ENCODE measurements at places on chromosomes 4 and X.

DNA sequence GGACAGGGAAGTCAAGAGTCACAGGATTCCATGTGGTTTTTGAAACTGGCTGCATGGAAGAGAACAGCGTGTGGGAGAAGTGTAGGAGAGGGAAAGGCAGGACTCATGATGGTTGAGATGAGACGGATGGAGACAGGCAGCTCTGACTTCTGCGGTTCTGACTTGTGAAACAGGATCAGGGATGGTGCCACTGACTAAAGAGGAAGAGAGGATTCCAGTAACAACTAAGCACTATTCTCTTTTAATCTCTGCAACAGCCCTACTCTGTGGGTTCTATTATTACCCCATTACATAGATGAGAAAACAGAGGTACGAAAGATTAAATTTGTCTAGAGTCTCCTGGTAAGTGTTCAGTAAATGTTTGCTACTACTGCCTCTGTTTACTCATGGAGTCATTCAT is 156.3 kb downstream of the CBR4 start:
- DNase-seq = no peak

DNA sequence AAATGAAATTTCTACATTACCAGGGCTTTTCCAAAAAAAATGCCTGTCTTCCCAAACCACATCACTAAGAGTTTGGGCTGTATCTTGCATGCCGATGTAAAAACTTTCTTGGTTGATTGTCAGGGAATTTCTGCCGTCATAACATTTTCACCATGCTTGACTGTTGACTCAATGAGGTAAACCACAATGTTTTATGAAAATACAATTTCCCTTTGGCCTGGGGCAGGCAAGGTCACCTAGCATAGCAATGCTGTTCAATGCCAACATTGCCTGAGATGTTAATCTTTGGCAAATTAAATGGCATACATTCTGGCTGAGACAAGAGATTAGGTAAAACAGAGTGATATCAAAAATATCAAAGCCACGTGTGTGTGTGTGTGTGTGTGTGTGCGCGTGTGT is 137.1 kb upstream of the TBL1X start:
- no peak for DNase-seq

DNA sequence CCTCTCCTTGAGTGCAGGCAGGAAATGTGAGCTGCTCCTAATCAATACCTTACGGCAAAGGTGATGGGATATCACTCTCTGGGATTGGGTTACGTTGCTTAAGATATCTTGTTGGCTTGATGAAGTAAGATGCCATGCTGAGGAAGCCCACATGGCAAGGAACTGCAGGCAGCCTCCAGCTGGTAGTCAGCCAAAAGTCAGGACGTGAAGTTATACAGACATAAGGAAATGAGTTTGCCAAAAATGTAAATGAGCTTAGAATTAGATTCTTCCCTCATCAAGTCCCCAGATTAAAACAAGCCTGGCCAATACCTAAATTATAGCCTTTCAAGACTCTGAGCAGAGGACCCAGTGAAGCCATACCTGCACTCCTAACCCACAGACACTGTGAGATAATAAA is 155.0 kb downstream of the QDPR start:
- DNase-seq = no peak

GRCh38 chr4:144906181-144906925 is 191.6 kb downstream of the ANAPC10 start:
- DNase-seq = no peak

GRCh38 chrX:100673397-100673953 is 29.5 kb downstream of the SRPX2 start:
- no peak for DNase-seq

DNA sequence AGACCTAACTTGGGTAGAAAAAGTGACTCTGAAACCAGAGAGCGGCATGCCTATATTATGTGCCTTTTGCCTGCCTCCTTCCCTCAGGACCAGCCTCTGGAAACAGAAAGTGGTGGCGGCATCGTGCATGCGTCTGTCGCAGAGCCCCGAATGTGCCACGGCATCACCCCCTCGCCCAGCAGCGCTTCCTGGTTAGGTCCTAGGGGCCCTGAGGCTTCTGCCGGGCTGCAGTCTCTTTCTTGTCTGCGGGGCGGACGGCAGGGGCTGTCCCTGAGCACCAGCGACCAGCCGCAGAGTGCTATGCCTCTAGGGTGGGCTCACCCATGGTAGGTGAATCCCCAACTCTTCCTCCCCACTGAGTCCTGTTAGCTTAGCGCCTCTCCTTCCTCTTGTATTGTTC is 68.7 kb downstream of the VSIG4 start:
- DNase-seq = no peak

DNA sequence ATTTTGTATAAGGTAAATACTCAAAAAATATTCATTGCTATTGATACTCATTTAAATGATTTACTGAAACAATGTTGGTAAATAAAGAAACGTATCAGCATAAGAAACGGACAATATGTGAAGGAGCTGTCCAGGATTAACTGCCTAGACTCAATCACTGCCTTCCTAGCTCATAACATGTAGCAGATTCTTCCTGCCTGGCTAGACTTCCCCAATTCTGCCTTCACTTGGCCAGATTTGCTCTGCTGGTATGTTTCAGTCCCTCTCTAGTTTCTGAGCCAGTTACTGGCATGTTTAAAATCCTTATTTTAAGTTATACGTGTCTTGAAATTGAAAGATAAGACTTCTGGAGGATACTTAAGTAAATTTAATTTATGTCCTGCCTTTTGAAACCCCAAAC is 740.3 kb downstream of the CENPC start:
- no peak for DNase-seq

DNA sequence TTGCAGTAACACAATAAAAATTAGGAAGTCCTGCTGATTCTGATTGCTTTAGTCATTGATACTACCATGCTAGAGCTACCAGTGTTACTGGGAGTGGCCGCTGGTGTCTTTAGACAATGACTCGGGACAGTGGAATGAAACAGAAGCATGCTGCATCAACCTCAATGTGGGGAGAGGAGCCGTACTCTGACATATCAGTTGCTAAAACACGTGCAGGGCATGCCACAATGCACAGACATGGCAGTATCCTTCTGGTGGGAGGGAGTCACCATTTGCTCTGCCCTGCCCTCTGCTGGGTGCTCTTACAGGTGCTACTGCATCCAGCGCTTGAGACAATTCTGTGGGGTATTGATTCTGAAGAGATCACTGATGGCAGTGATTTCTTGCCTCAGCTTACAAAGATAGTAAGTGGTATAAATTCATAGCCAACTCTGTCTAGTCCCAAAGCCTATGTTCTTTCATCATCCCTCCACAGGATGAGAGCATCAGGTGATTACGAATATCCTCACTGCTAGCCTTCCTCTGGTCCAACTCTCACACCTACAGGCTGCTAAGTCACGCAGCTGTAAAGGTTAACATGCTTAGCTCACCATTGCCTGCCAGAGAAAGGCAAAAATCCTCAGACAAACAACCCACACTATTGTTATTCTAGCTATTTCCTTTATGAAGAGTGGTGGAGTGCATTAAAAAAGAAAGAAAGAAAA is 43.7 kb downstream of the NSG1 start:
- DNase-seq = peak; percentile 16

GRCh38 chr4:37465296-37465695 is 220.8 kb downstream of the NWD2 start:
- no peak for DNase-seq

DNA sequence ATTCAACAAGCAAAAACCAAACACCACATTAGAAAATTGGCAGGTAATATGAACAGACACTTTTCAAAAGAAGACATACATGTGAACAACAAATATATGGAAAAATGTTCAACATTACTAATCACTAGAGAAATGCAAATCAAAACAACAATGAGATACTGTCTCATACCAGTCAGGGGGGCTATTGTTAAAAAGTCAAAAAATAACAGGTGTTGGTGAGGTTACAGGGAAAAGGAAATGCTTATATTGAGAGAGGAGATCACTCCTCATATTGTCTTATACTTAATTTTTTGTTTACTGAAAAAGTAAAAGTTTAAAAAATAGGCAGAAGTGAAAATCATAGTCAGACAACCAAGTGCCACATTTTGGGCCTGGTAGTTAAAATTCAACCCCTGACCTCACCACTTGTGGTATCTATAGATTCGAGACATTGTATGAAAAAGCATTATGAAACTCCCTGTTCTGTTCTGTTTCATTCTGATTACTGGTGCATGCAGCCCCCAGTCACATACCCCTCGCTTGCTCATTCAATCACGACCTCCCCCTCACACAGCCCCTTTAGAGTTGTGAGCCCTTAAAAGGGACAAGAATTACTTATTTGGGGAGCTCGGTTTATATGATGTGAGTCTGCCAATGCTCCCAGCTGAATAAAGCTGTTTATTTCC is 153.7 kb upstream of the FGF16 start:
- DNase-seq = no peak

DNA sequence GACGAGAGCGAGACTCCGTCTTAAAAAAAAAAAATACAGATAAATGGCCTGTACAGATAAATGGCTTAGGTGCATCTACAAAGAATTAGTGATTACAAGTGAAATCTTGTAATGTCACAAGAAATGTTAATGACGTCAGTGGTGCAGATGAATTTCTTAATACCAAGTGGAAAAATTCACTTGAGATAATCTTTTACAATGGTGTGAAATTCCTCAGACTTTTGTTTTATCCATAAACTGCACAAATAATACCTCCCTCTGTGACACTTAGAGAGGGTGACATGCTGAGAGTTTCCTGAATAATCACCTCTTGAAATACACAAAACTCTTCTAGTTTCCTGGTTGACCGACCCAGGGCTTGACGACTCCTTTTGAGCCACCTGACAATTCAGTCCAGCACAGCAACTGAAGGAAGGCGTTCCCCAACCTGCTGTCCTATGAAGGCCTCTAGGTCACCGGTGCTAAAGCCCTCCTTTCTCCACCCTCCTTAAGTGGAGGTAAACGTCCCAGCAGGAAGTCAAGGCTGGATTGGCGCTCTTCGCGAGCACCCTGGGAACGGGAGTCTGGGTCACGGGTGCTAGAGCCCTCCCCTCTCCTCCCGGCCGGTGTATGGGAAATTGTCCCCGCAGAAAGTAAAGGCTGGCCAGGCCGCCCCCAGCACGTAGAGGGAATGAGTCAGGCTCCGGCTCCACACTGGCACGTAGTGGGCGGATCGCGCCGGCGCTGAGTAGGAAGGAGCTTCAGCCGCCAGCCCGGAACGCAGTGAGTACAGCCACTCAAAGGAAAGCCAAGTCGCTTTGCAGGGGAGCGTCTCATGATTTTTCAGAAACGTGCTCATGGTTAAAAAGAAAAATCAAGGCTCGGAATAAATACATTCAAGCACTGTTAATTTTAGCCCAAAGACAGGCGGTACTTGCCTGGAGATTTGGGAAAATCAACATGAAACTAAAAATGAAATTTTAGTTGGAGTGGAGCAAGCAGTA is at the start of gene TMEM144:
TMEM144 (plus strand) TSS at position 662 of the 983 bp plus-strand sequence. CDS start 2,182 bp downstream, outside the sequence.
- peak; percentile 17 for DNase-seq

- no peak for DNase-seq
Observed at GRCh38 chrX:25191403-25191802, 175.6 kb upstream of the ARX start.

DNA sequence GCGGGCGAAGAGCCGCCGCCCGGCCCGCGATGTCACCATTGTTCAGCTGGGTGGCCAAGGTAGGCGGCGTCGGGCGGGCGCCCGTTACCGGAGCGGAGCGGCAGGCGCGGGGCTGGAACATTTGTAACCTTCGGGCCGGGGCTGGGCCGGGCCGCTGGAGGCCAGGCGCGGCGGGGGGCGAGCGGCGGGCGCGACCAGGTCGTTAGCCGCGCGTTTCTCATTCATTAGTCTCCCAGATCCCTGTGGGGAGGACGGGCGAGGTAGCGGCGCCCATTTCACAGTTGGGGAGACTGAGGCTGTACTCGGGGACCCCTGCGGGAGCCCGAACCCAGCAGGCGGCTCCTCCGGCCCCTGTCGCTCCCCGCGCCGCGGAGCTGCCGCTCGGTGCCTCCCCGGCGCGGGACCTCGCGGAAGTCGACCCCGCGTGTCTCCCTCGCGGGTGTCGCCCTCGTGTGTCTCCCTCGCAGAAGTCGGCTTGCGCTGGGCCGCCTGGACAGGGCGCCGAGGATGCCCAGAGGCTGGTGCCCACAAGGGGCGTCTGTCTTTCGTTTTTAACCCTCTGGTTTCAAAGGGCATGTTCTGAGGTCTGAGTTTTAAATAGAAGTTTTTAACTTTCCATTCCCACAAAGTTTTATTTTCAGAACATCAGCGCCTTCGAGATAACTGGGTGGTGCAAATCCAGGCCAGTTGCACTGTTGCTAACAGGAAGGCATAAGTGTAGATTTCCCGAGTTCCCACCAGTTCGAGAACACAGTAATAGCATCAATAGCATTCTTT is 17.5 kb downstream of the PTTG2 start:
- peak; percentile 49 for DNase-seq

- DNase-seq = no peak
Observed at GRCh38 chrX:19886883-19887531, 393 bp downstream of the SH3KBP1 start.

DNA sequence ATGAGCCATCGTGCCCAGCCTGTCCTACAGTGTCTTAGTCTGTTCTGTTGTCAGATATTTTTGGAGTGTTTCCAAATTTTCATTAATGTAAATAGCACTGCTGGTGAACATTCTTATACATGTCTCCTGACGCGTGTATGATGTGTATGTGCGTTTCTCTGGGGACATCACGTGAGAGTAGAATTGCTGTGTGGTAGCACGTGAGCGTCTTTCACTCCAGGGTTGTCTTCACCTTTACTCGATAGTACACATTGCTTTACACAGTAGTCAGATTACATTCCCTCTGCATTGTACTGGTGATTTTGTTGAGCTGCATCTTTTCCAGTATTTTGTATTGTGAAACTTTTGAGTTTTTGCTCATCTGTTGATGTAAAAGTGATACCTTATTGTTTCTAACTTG is 60.0 kb downstream of the ARHGAP10 start:
- DNase-seq = no peak

- DNase-seq = peak; percentile 16
Observed at GRCh38 chrX:87900320-87900908, 382.8 kb downstream of the KLHL4 start.

GRCh38 chrX:107227780-107228485 is 21.5 kb downstream of the DNAAF6 start:
- no peak for DNase-seq

All from activated CD4-positive, alpha-beta T cell treated with anti-CD3 and anti-CD28 coated beads for 24 hours (primary cell).